Stimulated activated CD4-positive, alpha-beta T cell treated with anti-CD3 and anti-CD28 coated beads, TNF-alpha, amount 100 ng/mL, for 24 hours (primary cell): ENCODE measurements at places on chromosomes 3 and 15.
A peak's percentile ranks its signal among the peaks of the same experiment; 100 is the strongest.

DNA sequence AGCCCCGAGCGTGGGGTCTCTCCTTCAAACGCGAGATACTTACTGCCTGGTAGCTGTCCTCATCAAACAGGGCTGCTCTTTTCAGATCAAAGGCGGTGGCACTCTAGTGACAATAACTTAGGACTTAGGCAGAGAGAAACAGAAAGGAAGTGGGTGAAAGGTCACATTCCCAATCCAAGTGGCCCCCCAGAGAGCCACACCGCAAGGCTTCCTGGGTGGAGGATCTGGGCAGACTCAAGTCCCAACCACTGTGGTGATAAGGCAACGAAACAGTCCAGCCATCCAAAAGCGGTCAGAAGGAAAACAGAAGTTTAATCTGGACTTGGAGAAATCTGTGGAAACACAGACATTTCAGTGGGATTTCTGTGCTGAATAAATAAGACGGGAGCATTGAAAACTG, 227.2 kb downstream of the ADAMTS17 start:
- no peak for DNase-seq

- no peak for DNase-seq
Measured at GRCh38 chr3:157151627-157152026, 8.3 kb downstream of the CCNL1 start.

GRCh38 chr3:57890874-57891273, 117.3 kb upstream of the FLNB start:
- no peak for DNase-seq

GRCh38 chr15:74184582-74185091, 11.1 kb downstream of the ISLR start:
- DNase-seq: no peak

- no peak for DNase-seq
Measured at GRCh38 chr3:36678216-36679013, 85.9 kb downstream of the DCLK3 start.

DNA sequence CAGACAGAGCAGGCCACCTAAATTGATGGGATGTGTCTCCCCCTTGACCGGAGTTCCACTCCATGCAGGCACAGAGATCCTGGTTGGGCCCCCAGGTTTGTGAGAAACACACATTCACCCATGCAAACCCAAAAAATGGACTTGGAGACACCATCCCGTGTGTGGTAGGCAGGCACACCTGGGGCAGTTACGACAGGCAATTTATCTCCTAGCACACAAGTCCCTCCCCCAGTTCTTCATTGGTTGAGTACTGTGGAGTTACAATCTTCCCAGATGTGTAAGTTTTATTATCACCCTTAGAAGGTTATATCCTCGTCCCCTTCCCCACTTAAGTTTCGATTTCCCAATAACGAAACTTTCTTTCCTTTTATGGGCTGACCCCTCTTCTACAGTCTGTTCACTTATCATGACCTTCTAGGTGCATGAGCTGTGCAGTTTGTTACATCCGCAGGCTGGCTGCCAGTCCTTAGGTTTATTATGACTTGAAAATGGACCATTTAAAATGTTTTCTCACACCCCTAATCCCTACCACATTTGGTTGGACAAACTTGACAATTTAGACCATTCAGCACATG, 27.3 kb downstream of the ARL8B start:
- DNase-seq: no peak

GRCh38 chr3:150765949-150766720, 3.2 kb upstream of the SIAH2 start:
- peak; percentile 31 for DNase-seq

DNA sequence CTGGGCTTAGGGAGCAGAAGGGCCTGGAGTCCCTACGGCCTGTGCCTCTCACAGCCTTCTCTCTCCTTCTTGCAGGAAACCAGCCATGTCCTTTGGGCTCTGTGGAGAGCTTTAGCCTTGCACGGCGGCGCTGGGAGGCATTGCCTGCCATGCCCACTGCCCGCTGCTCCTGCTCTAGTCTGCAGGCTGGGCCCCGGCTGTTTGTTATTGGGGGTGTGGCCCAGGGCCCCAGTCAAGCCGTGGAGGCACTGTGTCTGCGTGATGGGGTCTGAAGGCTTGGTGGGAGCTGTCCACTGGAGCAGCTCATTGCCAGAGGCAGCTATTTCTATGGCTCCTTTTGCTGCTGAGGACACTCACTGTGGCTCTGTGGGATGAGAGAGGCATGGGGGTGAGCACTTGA, 4.1 kb downstream of the KLHDC8B start:
- DNase-seq: no peak

- no peak for DNase-seq
Measured at GRCh38 chr3:39505866-39506742, 38.6 kb downstream of the MOBP start.

DNA sequence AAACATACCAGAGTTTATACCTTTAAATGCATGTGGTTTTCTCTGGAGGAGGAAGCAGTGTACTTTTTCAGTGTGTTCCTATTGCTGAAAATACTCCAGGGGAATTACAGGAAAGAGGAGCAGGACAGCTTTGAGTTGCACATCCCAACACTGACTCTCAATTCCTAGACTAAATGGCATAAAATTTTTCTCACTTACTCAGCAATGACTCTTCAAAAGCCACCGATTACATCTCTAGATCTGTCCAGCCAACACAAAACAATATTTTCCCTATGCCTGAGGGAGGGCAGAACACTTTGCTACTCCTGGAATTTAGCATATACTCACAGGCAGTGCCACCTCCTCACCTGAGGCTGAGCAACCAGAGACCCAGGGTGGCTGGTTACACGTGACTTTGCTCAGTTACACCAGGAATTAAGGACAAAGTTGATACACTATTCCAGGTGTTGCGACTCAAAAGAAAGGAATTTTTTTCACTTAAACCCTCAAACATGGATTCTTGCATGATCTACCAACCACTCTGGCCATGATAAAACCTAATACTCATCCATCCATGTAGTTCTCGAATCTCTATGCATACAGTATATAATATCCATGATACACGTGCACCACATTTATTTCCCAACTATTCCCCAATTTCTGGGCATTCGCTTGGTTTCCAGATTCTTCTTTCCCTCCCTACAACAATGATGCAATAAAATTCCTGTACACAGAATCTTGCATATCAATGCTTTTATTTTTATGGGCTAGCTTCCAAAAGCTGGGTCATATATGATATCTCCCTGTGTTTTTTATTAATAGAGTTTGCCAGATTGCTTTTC, 194.6 kb downstream of the THRB start:
- DNase-seq: no peak

DNA sequence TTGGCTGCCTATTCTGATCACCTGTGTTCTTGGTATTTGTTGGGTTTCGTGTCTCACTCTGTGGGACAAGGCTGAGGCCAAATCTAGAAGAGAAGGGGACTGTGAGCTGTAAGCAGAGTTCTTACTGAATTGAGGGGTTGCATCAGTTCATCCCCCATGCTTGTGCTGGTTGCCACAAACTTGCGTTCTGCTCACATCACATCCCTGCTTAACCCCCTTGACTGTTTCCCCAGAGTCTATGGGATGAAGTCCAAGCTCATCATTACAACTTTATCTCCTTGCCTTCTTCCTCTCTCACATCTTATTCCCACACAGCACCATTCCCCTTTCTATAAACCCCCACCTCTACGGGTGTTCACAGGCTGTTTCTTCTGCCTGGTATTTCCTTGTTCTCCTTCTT, 143.8 kb upstream of the ABHD17C start:
- no peak for DNase-seq
